Activated naive CD4-positive, alpha-beta T cell treated with anti-CD3 and anti-CD28 coated beads, Interleukin-2, amount 10 ng/mL, durations not matched to agents 7 days and 5 days (primary cell): ENCODE measurements at places on chromosomes 2 and 18.

DNA sequence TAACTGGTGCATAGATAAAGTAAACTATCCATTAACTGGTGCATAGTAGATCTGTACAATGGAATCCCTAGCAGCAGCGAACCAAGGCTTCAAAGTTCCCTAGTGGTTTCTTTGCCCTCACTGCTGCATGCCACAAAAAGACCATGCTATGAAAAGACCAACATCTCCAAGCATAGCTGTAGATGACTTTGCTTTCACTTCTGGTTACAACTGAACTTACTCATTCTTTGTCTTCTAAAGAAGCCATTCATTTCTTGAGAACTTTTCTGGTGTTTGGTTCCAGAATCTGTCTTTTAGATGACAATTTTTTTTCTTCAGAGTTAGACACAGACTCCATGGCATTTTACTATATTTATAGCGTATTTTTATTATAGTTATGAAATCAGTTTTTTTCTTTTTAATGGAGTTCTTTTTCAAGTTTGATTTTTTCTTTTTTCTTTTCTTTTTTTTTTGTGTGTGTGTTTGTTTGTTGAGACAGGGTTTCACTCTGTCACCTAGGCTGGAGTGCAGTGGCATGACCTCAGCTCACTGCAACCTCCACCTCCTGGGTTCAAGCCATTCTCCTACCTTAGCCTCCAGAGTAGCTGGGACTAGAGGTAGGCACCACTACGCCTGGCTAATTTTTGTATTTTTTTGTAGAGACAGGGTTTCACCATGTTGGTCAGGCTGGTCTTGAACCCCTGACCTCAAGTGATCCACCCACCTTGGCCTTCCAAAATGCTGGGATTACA, 63.6 kb downstream of the SLC35F5 start:
- peak; percentile 59 for DNase-seq

GRCh38 chr2:118097657-118098056, 9.4 kb downstream of the INSIG2 start:
- no peak for DNase-seq

GRCh38 chr18:69770238-69770637, 177.4 kb downstream of the CD226 start:
- no peak for DNase-seq

- DNase-seq, result no peak
Observed at GRCh38 chr2:197707316-197708213, 2.4 kb downstream of the MARS2 start.

DNA sequence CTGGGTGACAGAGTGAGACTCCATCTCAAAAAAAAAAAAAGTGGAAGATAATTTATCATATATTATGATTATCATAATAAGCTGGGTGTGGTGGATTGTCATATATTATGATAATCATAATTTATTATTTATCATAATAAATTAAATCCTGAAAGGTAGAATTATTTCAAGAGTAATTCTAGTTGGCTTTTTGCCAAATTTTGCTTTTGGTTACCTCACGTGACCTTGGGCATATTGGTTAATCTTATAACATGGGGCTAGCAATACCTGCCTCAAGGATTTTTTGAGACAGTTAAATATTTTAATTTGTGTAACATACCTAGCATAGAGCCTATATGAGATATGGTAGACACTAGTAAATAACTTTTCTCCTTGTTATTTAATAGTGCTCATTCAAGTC, 111.3 kb upstream of the TTC27 start:
- no peak for DNase-seq

DNA sequence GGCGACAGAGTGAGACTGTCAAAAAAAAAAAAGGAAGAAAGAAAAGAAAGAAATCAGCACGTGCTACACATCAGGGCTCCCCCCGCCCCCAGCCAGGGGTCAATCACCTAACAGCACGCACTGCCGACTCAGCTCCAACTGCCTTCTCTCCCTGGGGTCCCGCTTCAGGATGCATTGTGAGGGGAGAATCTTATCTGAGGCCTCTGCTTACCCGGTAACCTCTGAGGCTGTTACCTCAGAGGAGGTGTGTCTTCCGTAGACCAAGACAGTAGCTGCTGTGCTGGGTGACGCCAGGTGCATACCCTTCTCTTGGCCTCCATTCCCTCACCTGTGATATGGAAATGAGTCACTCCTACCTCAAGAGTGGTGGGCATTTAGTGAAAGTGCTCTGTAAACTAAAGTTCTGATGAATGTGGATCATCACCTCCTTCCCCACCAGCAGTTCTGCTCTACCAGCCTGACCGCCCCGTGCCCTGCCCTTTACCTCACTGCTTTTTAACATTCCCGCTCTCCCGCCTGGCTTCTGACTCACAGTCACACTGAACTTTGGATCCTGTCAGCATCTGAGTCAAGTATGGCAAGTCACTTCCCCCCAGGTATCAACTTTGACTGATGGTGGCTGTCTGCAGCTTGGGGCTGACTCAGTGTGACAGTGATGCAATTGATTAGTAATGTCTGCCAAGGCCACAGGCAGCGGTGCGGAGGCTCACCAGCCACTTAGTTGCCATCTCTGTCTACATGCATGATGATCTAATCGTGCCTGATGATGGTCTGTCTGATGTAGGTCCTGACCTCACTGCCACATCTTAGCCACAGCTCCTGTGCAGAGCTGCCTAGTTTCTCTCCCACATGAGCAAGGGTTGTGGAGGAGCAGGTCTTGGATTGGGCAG, 20.1 kb downstream of the ARID5A start:
- DNase-seq, result no peak

- no peak for DNase-seq
Observed at GRCh38 chr2:186535861-186536260, 49.8 kb downstream of the ZC3H15 start.

DNA sequence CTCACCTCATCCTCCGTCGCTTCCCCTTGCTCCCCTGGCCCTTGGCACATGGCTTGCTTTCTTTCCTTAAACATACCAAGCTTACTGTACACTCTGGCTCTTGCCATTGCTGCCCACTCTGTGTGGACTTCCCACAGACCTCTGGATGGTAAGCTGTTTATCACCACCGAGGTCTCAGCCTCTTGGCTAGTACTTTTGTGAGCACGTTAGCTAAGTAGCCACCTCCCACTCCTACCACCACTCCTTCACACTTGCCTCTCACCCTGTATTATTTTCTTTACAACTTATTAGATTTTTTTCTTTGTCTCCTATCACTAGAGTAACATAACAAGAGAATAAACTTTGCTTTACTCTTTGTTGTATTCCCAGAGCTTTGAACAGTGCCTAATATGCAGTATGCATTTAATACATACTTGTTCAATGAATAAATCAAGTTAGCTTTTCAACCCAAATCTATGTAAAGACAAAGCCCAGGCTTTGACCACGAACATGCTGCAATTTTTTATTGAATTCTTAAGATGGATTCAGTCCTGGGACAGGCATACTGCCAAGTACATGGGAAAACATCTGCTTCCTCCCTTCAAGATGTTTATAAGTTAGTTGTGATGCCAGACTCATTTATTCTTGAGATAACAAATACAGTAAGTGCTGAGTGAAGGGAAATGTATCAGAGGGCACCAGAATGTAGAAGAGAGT, 25.0 kb upstream of the MSGN1 start:
- DNase-seq, result no peak

- no peak for DNase-seq
Observed at GRCh38 chr2:170091436-170091835, 86.5 kb upstream of the MYO3B start.

- DNase-seq, result no peak
Observed at GRCh38 chr2:46118656-46119371, 178.4 kb upstream of the EPAS1 start.

DNA sequence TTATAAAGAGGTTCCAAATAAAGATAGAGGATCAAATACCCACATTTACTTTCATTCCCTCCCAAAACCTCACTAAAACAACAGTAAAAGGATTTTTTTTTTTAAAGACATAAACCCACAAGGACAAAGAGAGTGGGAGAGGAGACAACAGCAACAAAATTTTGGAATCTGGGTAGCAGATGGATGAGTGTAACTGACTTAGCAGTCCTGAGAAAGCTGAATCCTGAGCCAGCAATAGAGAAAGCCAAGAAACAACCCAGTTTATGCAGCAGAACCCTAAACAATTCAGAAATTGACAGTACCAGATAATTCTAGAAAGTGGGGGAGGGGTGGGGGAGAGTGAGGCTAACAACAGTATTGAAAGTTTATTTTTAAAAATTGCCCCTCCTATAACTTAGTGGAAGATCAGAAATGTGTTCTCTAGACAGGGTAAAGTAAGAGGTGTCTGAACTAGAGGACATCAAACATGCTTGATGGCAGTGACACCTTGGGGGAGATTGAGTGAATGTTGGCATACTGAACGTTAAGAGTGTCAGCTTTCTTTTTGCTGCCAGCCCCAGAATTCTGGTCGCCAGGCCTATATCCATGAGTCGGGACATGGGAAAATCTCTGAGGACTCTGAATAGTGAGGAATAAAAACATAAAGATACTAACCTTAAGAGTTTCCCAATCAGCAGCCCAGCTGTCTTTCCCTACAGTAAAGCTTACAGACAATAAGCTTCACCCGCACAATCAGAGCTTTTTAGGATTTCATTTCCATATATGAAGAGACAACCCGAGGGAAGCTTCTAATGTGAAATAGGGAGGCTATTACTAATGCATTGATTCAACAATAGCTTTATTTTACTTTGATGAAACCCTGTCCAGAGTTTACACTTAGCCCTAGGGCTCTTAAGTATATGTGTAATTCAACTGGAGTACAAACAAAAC, 128.0 kb upstream of the ALPP start:
- no peak for DNase-seq

DNA sequence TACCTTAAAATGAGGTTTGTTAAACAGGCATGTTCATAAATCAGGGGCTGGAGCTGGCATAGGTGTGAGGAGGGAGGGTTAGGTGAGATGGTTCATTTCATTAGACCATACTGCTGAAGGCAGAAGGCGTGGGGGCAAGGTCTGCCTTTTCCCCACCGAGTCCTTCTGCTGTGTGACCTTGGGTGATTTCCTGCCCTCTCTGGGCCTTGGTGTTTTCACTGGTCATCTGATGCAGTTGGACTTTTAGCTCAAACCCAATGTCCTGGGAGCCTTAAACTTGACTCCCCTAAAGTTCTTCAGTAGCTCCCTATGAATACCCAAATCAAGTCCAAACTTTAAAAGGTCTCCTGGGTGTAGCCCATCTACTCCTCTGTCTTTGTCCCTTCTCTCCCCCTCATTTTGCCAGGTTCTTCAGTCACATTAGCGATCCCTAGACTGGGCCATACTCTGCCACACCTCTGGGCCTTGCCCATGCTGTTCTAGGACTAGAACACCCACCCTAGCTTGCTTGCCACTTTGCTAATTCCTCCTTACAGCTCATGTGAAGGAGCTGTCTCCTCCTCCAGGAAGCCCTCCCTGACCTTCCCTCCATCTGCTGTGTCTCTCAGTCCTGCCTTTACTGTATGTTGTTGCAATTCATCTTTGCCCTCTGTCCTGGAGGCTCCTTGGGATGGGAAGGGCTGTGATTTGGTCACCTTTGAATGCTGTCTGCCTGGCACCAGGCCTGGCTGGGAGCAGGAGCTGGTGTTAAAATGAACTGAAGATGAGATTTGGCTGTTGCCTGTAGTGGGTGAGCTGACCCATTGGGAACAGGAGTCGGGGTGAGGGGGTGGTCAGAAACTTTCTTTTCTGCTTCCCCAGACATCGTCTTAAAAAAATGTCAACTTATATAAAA, 85.4 kb upstream of the HS6ST1 start:
- DNase-seq, result no peak

DNA sequence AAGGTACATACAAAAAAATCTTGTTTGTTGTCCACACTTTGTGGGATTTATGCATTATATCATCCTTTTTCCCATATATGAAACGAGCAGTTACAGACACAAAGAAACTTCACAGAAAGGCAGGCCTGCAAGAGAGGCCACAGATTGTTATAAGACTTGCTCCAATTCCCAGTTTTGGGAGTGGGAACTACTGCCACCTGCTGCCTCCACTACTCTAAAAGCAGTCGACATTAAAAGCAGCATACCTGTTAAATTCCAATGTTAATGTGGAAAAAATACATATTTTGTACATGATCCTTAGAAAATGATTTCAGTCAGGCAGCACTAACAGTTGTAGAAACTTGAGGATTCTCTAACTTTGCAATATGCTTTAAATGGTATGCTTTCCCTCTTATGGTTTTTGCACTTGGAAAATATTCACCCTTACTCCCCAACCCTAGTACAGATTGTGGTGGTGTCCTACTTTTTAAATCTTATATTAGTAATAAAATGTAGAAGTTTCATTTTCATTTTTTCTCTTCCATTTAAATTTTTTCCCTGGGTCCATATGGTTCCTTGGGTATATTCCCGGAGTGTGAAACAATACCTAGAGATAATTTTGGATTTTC, 37.9 kb downstream of the SLC38A11 start:
- no peak for DNase-seq

DNA sequence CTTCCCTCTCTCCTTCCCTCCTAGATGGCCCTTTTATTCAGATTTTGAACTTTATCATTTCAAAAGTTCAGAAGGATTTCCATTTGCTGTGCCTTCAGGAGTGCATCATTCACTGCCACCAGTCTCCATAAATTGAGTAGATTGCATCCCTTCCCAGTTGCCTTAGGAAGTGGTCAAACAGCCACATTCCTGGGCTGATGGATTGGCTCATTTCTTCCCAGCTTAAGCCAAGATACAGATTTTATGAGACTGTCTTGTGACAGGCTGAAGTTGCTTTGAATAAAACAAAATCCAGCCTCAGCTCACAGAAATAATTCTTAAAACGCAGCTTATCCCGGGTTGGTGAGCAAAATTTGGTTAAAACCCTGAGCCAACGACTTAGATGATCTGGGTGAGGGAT, 9.8 kb downstream of the NRP2 start:
- DNase-seq, result no peak

DNA sequence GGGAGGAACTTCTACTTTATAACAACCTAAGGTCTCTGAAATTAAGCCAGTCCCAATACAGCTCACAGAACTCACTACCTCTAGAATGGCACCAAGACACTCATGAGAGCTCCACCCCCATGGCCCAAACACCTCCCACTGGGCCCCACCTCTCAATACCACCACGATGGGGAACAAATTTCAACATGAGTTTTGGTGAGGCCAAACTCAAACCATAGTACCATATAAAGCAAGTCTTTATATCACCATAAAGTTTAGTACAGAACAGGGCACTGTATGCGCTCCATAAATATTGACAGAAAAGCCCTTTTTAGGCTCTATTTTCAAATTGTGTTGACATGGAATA, 3.3 kb downstream of the AFG3L2 start:
- no peak for DNase-seq

GRCh38 chr18:79736846-79737245, 57.2 kb downstream of the CTDP1 start:
- no peak for DNase-seq

GRCh38 chr2:46804794-46805193, 110.8 kb downstream of the MCFD2 start:
- DNase-seq, result no peak

- DNase-seq, result peak; percentile 73
Observed at GRCh38 chr2:73907840-73908452, 15.1 kb downstream of the ACTG2 start.

- DNase-seq, result no peak
Observed at GRCh38 chr18:36120297-36120696, 8.8 kb downstream of the SLC39A6 start.

- no peak for DNase-seq
Observed at GRCh38 chr2:11853197-11853588, 106.8 kb downstream of the LPIN1 start.

DNA sequence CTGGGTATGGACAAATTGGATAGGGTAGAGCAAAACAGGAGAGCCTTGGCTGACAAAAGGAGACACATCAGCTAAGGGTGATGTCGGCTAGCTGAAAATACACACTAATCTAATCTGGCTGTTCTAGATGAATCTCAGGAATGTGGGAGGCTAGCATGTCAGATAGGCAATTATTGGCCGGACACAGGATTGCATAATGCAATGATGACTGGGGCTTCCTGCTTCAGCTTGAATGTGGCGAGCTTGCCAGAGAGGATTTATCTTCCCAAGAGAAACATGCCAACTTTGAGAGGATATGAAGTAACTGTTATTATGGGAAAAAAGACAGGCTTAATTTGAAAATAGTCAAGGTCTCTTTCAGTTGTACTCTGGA, 102.4 kb downstream of the TRIB2 start:
- no peak for DNase-seq
